Activated CD8-positive, alpha-beta memory T cell treated with anti-CD3 and anti-CD28 coated beads for 1 hour (primary cell): ENCODE measurements at places on chromosomes 11 and 22.

DNA sequence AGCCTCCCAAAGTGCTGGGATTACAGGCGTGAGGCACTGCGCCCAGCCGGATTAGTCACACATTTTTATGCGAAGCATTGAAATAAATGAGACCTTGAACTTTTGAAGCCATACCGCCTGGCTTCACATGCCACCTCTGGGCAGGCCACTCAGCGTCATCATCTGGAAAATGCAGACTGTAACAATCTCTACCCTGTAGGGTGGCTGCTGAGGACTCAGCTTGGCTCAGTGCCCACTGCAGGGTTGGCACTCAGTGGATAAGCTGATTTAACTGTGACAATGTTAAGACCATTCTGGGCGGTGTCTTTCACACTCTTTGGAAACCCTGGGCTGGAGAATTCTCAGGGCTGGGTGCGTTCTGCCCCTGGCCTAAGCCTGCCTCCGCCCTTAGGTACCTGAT is 8.5 kb downstream of the SH3BP1 start:
- DNase-seq, result no peak

- no peak for DNase-seq
Observed at GRCh38 chr11:132058211-132058772, 687.9 kb downstream of the NTM start.

DNA sequence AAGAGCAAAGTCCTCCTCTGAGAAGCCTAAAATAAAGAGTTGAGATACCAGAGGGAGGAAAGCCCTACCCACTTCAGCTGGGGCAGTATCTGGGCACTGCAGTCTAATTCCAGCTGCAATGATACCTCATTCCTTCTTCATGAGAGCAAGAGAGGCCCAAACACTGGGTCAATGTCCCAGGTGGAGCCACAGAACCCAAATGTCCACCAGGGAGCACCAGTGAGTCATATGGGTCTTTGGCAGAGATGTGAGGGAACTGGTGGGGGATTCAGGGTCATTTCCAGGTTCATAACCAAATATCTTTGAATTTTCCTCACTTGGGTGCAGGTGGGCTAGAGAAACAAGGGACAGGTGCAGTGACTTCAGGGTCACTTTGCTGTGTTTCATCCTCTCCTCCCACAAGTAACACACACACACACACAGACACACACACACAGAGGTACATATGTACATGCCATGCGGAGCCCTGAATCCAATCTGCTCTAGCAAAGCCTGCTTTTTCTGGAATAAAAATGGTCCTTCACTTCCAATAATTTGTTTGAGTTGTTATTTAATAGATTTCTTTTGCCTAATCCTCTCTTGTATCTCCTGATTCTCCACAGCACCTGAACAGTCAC is 585.4 kb downstream of the SOX6 start:
- no peak for DNase-seq

- no peak for DNase-seq
Observed at GRCh38 chr11:2529636-2530035, 84.8 kb downstream of the KCNQ1 start.

- no peak for DNase-seq
Observed at GRCh38 chr22:20424568-20424931, 13.1 kb downstream of the SCARF2 start.

DNA sequence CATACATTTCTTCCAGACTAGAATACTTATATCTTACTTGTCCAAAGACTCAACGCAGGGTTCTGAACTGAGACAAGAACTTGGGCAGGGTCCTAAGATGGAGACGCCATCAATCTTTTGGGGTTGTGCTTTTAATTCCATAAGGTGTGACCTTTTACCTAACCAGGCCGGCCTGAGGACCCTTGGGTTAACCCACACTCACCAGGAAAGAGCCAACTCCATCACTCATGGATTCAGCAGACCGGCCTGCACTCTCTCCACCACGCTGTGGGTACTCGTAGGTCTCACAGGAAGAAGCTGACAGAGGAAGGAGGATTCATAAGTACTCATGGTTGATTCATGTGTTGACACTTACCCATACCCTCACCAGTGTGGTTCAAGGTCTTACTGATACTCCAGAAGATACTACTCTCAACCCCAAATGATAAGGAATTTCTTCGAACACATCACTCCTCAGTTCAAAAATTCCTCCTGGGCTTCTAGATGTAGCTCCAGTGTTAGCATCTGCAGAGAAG is 36.2 kb downstream of the USP35 start:
- no peak for DNase-seq

- DNase-seq, result no peak
Observed at GRCh38 chr11:35873721-35874120, 70.1 kb upstream of the LDLRAD3 start.
